ENCODE measurements at places on chromosomes 2 and 18. TPM values are rescaled to one million over a fixed set of nuclear protein-coding genes. Genes with fewer than 3 reads are reported as not detected.

GRCh38 chr2:127511917-127512316 is 14.4 kb downstream of the IWS1 start:
- DNase-seq = no peak

GRCh38 chr2:129757366-129757914 is 222.0 kb upstream of the RAB6C start:
- peak; percentile 63 for DNase-seq

DNA sequence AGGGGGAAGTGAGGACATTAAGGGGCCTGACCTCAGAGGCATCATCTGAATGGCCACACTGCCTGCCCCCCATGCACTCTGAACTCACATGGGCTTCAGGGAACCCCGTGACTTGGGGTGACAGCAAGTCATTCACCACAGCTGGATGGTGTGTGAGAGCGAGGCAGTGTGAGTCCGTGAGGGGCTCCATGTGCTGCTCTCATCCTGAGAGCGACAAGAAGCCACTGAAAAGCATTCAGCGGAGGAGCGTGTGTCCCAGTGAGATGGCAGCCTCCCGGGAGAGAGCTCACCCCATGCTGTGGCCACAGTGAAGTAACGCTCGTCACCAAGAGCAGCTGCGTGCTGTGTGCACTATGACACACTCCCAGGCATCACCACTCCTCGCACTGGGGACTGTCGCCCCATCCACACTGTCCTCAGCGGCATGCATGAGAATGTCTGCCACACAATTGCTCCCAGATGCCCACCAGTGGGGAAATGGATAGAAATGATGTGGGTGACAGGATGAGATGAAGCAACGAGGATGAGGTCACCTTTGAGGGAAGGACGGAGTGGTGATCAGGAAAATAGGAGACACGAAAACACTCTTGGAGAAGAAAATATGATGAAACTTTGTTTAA is 213.0 kb upstream of the RAB6C start:
- DNase-seq = peak; percentile 43

GRCh38 chr18:77105028-77105427 is 27.6 kb downstream of the MBP start:
- peak; percentile 56 for DNase-seq

DNA sequence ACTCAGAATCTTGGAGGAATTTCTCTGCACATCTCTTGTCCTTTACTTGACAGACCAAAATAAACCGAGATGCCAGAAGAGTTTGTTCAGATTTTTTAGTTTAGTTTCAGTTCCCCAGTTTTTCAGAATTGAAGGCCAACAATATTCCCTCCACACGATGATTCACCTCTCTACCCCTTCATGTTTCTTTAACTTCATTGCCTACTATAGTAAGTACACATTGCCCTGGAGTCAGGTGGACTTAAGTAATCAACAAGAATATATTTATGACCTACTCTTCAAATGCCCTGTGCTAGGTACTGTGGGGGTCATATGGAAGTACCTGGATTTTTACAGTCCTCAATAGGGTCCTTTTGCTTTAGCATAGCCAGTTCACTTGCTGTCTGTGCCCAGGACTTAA is 79.6 kb upstream of the CTLA4 start:
- no peak for DNase-seq

- no peak for DNase-seq
Measured at GRCh38 chr2:224180810-224181209, 141.7 kb upstream of the SERPINE2 start.

- DNase-seq = no peak
Measured at GRCh38 chr18:44507729-44508325, 172.9 kb upstream of the SETBP1 start.

GRCh38 chr18:54558609-54559585 is 32.1 kb upstream of the DYNAP start:
- no peak for DNase-seq

- peak; percentile 36 for DNase-seq
Measured at GRCh38 chr18:62445386-62445917, 77.4 kb upstream of the ZCCHC2 start.

DNA sequence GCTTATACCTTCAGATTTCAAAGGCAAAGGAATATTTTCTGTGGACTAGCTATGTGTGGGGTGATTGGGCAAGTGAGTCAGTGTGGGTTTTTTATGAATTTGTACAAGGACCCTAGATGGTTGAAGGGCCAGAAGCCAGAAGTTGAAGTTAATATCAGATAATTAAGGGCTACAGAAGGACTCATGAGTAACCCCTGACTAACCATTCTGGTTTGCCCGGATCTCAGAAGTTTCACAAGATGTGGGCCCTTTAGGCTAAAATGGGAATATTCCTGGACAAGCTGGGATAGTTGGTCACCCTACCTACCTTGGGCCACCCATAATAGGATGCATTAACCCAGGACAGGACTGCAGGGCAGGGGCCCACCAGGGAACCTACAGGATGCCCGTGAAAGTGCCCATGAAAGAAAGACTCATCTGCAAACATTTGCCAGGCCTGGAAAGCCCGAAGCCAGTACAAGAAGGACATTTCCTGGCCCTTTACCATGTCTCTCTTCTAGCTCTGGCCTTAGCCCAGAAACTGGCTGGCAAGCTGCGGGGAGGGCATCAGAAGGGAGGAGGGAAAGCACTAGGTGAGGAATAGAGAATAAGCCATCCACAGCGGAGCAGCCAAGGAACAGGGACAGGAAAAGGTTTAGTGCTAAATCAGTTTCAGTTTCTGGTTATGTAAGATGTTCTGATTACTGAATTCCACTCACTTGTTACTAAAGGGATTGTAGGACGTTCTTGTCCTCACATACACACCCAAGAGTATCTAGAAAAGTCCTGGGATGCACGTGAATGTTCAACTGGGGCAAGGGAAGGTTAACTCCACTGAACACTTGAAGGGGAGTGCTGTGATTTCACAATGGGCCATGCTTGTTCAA is 33.6 kb downstream of the GCG start:
- no peak for DNase-seq

GRCh38 chr18:44900627-44901026 is 219.9 kb downstream of the SETBP1 start:
- no peak for DNase-seq

DNA sequence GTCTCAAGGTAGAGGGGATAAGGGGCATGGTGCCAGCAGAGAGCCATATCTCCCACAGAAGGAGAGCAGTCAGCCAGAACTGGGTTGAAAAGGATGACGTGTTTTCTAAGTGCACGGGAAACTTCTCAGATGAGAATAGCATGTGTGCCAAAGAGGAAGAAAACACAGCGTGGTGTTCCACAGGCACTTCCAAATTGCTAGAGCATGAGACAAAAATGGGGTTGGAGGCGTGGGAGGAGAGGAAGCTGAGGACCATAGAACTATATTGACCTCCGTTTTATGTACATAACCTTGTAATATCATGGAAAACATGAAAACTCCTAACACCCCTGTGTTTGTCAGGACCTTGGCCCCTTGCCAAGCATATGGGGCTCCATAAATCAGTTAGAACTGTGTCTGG is 682.7 kb upstream of the RAB6C start:
- DNase-seq = no peak

- DNase-seq = peak; percentile 73
Measured at GRCh38 chr18:7177116-7177744, 53.7 kb upstream of the LRRC30 start.

DNA sequence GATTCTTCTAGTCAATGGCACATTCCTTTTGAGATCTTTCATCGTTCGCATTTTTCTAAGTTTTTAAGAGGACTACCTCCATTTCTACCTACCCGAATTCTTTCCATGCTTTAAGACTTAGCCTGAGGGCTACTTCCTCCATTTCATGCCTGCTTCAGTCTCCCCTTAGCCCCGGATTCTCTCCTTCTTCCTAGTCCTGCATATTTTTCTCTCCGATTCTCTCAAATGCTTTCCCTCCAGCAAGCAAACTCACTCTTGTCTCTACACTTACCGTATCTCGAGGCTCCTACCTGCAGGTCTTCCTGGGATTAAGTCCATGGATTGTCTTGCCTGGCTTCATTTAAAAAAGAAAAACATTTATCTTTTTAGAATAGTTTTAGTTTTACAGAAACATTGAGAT is 354.4 kb downstream of the MYCN start:
- no peak for DNase-seq

DNA sequence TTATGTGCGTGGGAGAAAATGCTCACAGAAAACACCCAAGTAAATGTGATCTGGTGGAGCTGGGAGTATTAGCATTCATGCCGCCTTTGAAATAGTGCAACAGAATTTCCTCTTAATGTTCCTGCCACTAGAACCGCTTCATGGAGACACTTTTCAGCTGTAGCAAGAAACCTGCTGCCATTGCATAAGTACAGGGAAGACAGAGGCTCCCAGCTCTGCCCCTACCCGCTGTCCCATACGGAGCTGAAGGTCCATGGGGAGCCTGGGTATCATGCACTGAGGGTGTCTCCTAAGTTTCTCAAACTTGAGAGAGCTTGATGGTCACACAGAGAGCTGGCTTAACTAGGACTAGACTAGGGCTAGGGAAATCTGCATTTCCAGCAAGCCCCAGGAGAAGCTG is 49.6 kb downstream of the CRIM1 start:
- no peak for DNase-seq

DNA sequence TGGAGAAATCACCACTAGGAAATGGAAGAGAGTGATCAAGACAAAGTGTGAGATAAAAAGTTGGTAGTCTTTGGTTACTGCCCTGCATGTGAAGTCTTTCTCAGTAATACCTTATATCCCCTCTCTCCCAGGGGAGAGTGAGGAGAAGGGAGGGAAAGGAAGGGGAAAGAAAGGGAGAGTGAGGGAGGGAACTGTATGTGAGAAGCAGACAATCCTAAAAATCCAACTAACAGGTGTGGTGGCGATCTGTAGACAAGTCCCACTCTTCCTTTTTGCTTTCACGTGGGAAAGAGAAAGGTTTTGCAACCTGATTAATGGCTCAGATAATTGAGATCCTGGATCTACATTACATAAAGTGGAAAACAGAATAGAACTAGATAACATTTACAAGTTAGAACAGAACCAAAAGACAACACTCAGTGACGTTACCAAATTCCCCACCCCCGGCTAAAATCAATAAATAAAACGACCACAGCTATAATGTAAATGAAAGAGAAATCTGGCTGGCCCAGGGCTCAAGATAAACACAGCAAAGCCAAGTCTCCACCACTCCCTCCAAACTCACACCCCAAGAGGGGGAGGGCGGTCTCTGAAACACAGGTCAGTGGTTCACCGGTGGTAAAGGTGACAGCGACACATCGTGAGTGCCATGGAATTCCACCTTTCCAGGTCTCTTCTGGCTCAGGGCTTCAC is 10.0 kb upstream of the APCDD1 start:
- no peak for DNase-seq

- DNase-seq = peak; percentile 85
Measured at GRCh38 chr18:36402765-36403396, 105.4 kb downstream of the FHOD3 start.

DNA sequence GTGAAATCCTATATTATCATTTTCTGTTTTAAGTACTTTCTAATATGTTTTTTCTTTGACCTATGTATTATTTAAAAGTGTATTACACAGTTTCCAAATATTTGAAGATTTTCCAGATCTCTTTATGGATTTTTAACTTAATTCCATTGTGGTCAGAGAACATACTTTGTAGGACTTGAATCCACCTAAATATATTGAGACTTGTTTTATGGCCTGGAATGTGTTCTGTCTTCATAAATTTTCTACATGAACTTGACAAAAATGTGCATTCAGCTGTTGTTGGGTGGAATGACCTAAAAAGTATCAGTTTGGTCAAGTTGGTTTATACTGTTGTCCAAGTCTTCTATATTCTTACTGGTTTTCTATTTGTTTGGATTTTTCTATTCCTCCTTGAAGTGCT is 33.8 kb upstream of the TMEM247 start:
- no peak for DNase-seq

GRCh38 chr2:107775211-107775610 is 51.5 kb upstream of the RGPD4 start:
- DNase-seq = no peak

GRCh38 chr18:43780782-43781340 is 503.6 kb upstream of the SYT4 start:
- DNase-seq = no peak

DNA sequence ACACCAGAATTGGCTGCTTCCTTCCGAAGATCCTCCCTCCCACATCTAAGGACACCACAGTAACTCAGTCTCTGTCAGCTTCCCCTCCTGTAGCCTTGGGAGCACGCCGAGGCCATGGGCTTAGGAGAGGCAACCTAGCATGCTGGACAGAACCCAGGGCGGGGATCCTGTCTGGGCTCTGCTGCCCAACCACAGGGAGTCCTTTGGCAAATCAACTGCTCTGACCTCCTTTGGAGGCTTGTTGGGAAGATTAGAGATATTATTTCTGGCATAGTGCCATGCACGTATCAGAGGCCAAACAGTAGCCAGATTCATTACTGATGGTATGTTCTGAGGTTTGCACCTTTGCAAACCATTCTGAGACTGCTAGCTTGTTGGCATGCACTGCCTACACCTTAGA is 262.7 kb upstream of the EPAS1 start:
- DNase-seq = no peak

DNA sequence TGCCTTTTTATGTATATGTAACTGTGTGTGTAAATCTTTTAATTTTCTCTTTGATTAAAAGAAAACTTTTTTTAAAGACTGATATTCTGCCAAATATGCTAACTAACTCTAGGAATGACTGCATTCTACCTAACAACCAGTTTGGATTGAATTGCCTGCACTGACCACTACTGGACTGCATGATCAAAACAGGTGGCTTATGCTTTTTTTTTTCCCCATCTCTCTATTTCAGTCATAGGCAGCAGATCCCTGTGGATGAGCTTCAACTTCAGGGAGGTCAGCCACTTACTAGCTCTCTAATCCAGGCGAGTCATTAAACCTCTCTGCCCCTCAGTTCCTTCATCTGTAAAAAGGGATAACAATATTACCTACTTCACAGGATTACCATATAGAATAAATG is 138.6 kb upstream of the SERTAD2 start:
- DNase-seq = no peak

DNA sequence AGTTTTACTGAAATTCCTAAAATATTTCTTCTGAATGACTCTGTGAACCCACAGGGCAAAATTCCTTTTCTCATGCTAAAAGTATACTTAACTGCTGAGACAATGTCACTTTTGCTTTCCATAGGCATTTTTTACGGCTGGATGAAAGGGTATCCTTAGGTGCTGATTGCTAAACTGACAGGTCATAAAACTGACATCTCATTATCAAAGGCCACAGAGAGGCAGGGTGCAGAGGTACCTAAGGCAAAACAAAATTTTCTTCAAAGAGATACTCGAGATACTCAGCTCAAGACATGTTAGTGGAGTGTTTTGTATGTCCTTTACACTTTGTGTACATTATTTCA is 62.0 kb upstream of the WDR75 start:
- DNase-seq = no peak

- DNase-seq = peak; percentile 40
Measured at GRCh38 chr2:126837966-126838715, 60.5 kb upstream of the TEX51 start.

GRCh38 chr18:62070302-62070701 is 116.6 kb downstream of the PIGN start:
- DNase-seq = no peak

- no peak for DNase-seq
Measured at GRCh38 chr2:37923308-37924055, 1.6 kb upstream of the RMDN2 start.

GRCh38 chr18:12015416-12016062 is 34.2 kb downstream of the IMPA2 start:
- no peak for DNase-seq

- DNase-seq = no peak
Measured at GRCh38 chr2:232489516-232490220, 2.0 kb upstream of the ECEL1 start.

- no peak for DNase-seq
Measured at GRCh38 chr18:51621113-51621863, 423.8 kb upstream of the MEX3C start.

Gene LBX2
- 0.83 TPM for total RNA-seq

Gene SIX2
- total RNA-seq = 2.3 TPM

Gene EFEMP1
- total RNA-seq = 308 TPM

Gene PLCL1
- total RNA-seq = 32.0 TPM

Gene SATB2
- total RNA-seq = 1.0 TPM

Gene TANC1
- total RNA-seq = 51.8 TPM

Gene SERPINB10
- 0.47 TPM for total RNA-seq

All from right atrium auricular region (tissue), 2 donors.